ENCODE measurements at places on chromosomes 4 and X. TPM values are rescaled to one million over a fixed set of nuclear protein-coding genes. Genes with fewer than 3 reads are reported as not detected.

DNA sequence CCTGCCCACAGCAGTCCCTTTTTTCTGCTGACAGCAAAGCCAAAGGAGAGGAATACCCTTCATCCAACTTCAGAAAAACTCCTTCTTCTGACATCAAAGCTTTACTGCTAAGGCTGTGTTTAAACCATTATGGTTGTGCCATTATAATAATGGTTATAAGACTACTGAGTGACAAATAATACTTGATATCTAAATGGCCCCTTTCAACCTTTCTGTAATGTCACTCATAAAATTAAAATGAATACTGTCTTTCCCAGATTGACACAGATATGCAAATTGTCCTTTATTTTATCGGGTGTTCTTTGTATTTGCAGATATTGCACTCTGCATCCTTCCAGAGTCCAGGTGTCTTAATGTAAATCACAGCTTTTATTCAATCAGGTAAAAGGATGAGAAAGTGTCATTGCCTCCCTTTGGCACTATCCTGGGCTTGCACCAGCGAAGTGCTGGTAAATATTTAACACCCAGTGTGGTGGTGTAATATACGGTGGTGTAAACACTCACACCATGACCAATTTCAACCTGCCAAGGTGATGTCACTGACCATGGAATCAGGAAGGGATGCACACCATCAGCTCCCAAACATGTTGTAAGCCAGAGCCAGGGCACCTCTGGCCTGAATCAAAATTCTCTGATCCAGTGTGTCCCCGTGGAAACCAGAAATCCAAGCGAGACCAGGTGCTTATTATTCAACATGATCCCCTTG lies 139.4 kb upstream of the TENM3 start:
- no peak for DNase-seq

GRCh38 chrX:43953218-43953617 lies 20.0 kb downstream of the NDP start:
- DNase-seq: no peak

GRCh38 chr4:152515678-152516077 lies 20.2 kb downstream of the FBXW7 start:
- DNase-seq: peak; percentile 36

DNA sequence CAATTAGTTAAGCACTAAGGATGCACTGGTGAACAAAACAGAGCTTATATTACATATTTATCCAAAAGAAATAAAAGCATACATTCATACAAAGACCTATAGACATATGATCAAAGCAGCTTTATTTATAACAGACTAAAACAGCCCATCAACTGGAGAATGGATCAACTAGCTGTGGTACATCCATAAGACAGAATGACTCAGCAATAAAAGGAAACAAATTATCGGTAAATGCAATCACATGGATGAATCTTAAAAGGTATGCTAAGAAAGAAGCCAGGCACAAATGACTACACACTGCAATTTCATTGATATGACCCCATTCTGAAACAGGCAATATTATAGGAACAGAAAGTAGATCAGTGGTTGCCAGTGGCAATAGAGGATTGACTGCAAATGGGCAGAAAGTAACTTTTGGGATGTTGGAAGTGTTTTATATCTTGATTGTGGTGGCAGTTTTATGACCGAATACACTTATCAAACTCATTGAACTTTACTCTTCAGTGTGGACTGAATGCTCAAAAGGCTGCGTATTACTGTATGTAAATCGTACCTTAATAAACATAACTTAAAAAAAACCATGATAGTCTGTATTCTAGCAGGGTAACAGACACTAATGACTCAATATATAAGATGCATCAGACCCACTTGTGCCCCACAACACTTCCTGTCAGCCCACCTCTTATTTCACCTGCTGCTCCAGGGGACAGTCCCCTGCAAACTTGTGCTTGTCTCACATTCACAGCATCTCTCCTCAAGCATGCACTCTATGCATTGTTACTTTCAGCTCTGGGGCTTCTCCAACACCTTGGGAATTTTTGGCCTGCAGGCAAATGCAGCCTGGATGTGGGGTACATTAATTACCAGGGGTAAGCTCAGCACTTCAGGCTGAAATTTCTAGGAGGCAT lies 59.1 kb downstream of the MID1IP1 start:
- DNase-seq: no peak

GRCh38 chrX:116667346-116668134 lies 204.8 kb upstream of the CT83 start:
- no peak for DNase-seq

DNA sequence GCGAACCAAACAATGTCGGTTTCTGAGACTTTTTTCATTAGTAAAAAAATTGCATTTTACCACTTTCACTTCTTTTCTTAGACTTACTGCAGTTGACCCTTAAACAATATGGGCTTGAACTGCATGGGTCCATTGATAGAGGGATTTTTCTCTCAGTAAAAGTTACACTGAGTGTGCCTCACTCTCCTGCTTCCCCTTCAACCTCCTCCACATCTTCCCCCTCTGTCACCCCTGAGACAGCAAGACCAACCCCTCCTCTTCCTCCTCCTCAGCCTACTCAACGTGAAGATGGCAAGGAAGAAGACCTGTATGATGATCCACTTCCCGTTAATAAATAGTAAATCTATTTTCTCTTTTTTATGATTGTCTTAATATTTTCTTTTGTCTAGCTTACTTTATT lies 43.4 kb downstream of the TEC start:
- DNase-seq: no peak

Gene TMSB15C
- 3.0 TPM for total RNA-seq

Gene RBM46
- not detected for total RNA-seq
